Esophagus muscularis mucosa (tissue), 4 donors: ENCODE measurements at places on chromosomes 1 and 21. TPM values are rescaled to one million over a fixed set of nuclear protein-coding genes. Genes with fewer than 3 reads are reported as not detected.
A peak's percentile ranks its signal among the peaks of the same experiment; 100 is the strongest.

DNA sequence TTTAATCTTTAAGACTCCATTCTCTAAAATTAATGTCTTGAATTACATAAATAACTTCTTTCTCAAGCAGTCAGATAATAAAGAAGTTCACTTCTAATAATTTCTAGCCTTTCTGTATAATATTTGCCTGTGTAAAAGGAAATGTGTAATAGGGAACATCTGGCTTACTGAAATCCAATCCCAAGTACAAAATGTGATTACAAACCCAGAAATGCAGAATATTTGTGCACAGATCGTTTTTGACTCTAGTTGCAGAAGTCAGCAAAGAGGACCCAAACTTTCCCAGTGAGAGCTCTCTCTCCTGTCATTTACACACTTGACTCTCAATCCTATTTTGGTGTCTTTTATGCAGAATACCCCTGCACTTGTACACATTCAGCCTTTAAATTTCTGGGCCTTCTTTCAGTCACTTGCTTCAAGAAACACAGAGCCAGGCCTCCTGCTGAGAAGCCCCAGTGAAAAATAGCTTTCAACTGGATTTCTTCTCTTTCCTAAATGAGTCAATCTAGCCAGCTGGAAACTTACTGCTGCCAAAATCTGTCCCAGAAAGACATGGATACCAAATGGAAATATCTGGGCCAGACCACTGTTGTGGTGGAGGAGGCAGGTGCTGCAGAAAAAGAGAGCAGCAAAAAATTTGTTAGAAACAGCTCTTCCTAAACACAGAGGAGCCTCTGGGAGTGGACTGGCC is 68.5 kb upstream of the ADAM30 start:
- no peak for DNase-seq

The PLPP3 gene
- 202 TPM for total RNA-seq

DNA sequence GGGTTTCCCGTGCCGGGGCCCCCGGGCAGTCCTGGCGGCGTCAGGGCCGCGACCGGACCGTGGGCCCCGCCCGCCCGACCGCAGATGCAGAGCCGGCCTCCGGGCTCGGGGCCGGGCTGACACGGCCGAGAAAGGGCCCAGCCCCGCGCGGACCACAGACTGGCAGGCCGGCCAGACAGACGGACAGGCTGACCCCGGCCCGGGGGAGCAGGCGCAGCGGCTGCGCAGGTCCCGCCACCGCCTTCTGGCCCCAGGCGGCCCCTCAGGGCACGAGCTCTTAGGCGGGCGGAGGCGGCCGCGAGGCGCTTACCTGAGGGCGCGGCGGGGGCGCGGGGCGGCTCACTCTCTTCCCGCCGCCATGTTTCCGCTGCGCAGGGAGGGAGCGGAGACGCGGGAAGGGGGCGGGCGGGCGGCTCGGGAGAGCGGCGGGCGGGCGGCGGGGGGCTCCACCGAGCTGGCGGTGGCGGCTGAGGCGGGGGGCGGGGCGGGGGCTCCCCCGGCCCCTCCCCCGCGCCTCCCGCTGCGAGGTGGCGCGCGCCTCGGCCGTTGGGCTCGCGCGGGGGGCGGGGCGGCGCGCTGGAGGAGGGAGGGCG is at the start of gene SCMH1:
Gene SCMH1, minus strand, starts transcription at position 558 of the 593 bp plus-strand sequence. CDS start 56,173 bp downstream, outside the sequence.
- no peak for DNase-seq

DNA sequence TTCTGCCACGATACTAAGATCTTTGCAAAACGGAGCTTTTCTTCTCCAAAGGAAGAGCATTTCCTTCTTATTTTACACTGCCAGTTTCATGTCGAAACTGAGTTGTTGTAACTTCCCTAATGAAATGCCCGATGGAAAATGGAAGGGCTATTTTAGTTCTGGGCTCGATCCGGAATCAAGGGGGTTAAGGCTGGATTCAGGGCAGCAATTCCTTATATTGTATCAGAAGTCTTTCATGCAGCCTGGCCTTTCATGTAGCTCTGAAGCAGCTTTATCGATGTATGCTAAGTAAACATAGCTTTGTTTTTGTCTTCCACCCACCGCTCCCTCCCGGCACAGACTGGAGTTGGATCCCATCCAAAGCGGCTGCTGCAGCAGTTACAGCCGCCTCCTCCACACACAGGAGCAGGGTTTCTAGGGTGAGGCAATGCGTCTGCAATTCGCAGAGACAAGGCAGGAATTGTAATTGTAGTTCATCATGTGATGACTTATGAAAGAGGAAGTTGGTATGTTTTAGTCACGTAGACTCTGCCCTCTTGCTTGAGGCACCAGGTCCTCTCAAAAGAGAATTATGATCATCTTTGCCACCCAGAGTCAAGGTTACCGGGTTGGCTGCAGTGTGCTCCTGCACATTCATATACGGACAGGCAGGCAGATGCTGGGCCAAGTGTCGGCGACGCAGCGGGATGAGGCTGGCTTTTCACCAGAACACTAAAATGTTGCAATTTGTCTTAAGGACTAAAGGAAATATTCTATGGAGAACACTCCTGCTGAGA is 2.6 kb upstream of the IRF2BP2 start:
- peak; percentile 98 for DNase-seq

The CRYZ gene
- 29.5 TPM for total RNA-seq

DNA sequence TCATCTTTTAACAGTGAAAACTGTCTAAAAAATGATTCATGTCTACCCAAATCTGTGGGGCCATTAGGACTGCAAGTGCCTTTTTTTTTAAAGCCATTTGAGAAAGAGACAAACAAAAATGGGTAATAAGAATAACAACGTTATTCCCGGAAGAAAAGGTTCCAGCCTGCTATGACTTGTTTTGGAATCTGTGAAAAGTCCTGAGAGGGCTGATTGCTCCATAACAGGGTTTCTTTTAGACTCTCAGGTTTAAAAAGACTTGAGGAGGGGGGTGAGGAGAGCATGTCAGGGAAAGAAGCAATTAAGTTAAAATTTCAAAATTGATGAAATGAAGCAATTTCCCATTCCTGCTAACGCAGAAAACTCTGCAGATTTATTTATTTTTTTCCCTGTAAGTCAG is 56.4 kb downstream of the CACHD1 start:
- DNase-seq = no peak

GRCh38 chr1:27464926-27465647 is 24.9 kb downstream of the WASF2 start:
- DNase-seq = no peak

DNA sequence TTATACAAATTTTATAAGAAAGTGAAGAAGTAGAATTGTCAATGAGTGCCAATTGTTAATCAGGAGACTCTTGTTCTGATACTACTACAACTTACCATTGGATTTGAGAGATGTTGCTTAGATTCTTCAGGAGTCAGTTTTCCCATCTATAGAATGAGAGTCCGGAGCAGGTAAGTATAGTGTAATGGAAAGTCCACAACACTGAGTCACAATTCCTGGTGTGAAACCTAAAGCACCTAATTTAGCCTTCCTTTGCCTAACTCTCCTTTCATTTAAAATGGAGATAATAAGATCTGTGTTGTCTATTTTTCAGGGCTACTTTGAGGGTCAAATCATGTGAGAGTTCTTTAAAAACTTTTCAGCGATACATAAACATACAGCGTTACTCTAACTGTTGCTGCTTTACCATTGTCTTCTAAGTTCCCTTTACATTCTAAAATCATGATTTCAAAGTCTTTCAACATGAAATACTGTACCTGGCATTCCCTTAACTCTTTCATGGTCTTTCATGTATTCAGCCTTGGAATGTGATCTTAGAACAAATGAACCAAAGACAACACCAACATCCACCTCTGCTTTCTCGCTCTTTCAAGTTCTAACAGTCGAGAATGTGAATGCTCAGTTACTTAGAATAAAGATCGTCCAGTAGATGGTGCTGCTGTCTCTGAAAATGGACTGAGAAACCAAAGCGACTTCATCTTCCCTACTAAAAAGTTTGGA is 90.9 kb downstream of the SLC30A10 start:
- no peak for DNase-seq

DNA sequence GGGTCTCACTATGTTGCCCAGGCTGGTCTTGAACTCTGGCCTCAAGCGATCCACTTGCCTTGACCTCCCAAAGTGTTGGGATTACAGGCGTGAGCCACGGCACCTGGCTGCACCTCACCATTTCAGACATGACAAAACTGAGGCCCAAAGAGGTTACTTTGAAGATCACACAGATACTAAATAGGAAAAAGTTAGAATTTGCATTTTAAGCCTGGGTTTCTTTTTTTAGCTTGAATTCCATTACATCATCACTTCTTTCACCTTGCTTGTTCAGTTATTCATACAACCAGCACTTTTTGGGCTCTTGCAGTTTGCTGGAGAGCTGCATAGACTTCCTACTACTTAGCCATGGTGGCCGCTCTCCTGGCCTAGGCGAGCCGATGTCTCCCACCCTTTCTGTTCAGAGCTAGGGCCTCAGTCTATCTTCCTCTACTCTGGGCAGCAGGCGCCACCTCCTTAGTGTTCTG is 16.3 kb upstream of the CD2 start:
- DNase-seq = no peak

DNA sequence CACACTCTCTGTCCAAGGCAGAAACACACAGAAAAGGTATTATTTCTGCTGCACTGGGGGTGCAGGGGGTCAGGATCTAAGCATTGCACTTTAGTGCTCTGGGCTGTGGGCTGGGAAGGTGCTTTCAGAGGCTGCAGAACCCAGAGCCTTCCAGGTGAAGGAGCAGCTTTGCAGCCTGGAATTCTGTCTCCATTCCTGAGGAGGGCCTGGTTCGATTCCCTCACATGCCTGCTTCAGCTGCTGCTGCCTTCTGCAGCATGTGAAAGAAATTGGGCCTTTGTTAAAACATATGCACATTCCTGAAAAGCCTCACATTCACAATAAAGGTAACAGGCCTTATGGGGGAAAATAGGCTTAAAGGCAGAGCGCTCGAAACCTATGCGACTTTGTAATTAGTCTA is 35.9 kb downstream of the VTCN1 start:
- no peak for DNase-seq

DNA sequence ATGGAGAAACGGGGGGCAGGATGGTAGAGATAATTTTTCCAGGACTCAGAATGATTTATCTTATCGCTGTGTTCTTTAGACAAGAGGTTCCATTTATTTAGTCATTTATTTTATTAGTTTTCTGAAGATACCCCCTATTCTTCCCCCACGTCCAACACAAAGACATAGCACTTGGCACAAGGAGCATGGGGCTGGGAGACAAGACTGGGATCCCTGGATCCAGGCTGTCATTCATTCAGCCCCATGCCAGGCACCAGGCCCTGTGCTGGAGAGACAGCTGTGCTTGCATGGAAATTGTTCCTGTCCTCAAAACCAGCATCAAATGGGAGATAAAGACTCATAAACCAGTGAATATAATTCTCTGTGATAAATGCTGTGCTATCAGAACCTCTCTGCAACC is 27.1 kb upstream of the PLXNA2 start:
- DNase-seq = no peak

The TDRD5 gene
- 0.06 TPM for total RNA-seq

The ZNF593OS gene
- total RNA-seq = not detected

The TTC39A gene
- 0.52 TPM for total RNA-seq

GRCh38 chr1:29498126-29499103 is 262.1 kb downstream of the PTPRU start:
- no peak for DNase-seq

The BSND gene
- total RNA-seq = not detected

The CCDC17 gene
- 0.66 TPM for total RNA-seq

DNA sequence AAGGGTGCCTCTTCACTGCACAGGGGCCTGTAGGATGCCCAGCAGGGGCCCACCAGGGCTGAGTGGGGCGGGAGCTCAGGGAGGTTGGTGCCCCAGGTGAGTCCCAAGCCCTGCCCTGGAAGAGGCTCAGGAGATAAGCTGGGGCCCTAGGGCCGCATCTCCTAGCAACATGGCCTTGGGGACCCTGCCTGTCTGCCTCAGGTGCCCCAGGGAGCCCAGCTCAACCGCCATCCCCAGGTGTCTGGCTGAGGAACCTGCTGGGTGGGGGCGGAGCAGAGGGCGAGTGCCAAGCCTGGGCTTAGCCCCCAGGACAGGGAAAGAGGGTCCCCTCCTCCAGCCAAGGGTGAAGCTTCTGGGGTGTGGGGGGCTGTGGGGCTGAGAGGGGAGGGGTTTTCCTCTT is 54.8 kb downstream of the FOXO6 start:
- no peak for DNase-seq

GRCh38 chr1:191508239-191508638 is 650.0 kb upstream of the RGS18 start:
- DNase-seq = no peak

GRCh38 chr1:33007190-33008050 is 29.3 kb downstream of the AK2 start:
- no peak for DNase-seq

GRCh38 chr1:95095833-95096217 is 21.3 kb upstream of the TLCD4 start:
- DNase-seq = no peak

- DNase-seq = no peak
These were observed 38.8 kb downstream of the RCAN1 start for GRCh38 chr21:34576041-34576511.

The FCMR gene
- not detected for total RNA-seq

GRCh38 chr1:232319518-232320210 is 310.3 kb downstream of the SIPA1L2 start:
- no peak for DNase-seq

The TSPEAR gene
- total RNA-seq = not detected

The FTCD gene
- total RNA-seq = 0.26 TPM

The DEPDC1 gene
- under 0.01 TPM for total RNA-seq

DNA sequence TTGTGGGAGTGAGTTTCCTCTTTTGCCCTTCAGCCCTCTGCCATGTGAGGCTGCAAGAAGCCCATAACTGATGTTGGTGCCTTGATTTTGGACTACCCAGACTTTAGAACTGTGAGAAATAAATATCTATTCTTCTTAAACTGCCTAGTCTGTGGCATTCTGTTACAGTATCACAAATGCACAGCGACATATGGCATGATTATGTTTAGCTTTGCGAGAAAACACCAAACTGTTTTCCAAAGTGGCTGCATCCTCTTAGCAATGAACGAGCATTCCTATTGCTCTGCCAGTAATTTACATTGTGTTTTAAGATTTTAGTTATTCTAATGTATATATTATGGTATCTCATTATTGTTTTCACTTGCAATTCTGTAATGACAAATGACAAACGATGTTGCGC is 246.7 kb downstream of the HLX start:
- no peak for DNase-seq

The SMCP gene
- total RNA-seq = not detected

The RXFP4 gene
- total RNA-seq = not detected

The HSF2BP gene
- 0.63 TPM for total RNA-seq

The HCRTR1 gene
- total RNA-seq = 1.8 TPM

- no peak for DNase-seq
These were observed 13.6 kb upstream of the OTUD7B start for GRCh38 chr1:150024156-150024555.

GRCh38 chr1:115135681-115136080 is 46.4 kb upstream of the TSPAN2 start:
- no peak for DNase-seq

The BGLAP gene
- not detected for total RNA-seq

DNA sequence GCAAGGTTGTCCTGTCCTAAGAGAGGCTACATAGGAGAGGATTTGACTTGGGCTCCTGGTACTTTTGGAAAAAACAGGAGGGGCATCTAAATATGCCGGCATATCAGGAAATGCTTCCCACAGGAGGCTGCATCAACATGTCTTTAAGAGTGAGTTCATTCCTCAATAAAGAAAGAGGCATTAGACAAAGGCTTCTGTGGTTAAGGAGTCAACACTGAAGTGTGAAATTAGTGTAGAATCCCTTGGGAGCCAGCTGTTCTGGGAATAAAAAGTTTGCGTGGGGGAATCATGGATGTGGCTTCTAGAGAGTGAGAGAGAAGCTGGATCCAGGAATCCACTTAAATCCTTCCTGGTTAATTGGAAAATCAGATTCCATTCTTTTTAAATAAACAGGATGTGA is 69.5 kb downstream of the DNM3 start:
- no peak for DNase-seq
